ENCODE measurements at places on chromosomes 11 and 22.

DNA sequence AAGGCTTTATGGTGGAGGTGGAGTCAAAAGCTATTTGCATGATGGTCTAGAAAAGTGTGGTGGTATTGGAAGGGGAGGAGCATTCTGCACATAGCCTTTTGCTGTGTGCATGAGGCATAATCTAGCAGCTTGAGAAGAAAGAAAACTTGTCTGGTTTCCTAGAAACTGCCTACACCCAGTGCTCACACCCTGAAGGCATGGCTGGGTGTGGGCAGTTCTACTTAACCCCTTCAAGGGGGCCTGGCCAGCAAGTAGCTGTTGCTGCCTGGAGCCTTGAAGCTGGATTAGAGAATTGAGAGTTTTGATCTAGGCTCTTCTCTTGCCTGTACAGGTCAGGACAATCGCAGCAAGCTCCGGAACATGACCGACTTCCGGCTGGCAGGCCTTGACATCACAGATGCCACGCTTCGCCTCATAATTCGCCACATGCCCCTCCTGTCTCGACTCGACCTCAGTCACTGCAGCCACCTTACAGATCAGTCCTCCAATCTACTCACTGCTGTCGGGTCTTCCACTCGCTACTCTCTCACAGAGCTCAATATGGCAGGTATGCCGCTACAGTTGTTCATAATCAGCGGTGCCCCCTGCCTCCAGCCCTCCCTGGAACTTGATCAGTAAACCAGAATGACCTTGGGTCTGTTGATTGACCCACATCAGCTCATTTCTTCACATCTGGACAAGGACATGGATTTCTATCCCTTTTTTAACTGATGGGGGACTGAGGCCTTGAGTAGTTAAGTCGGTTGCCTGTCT lies 12.2 kb upstream of the GRK2 start:
- DNase-seq: no peak

- DNase-seq: no peak
Observed at GRCh38 chr11:126347751-126348668, 7.5 kb upstream of the ST3GAL4 start.

DNA sequence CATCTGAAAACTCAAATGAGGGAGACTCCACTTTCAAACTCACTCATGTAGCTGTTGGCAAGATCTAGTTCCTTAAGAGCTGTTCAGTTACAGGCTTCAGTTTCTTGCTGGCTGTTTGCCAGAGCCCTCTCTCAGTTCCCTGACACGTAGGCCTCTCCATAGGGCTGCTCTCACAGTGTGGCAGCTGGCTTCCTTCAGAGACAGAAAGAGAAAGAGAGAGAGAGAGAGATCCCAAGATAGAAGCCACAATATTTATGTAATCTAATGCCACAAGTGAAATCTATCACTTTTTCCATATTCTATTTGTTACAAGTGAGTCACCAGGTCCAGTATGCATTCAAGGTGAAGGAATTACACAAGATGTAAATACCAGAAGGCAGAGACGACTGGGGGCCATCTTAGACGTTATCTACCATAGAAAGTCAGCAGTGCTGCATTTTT lies 168.8 kb downstream of the RCN1 start:
- no peak for DNase-seq

- DNase-seq: no peak
Observed at GRCh38 chr11:129611661-129612446, 203.8 kb upstream of the TMEM45B start.

DNA sequence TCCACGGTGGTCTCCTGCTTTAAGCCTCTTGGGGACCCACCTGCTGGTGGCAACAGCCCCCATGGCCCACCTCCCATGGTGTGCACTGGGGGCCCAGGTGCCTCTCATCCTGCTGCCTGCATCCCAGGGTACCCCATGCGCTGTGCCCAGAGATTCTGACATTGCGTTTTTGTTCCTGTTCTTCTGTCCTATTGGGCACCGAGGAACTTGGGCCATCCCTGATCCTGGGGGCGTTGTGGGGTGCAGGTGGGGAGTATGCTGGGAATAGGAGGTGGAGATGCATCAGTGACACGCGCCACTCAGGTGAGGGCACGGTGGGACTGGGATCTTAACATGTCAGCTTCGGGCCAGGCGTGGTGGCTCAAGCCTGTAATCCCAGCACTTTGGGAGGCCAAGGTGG lies 12.4 kb upstream of the NAP1L4 start:
- DNase-seq: no peak

DNA sequence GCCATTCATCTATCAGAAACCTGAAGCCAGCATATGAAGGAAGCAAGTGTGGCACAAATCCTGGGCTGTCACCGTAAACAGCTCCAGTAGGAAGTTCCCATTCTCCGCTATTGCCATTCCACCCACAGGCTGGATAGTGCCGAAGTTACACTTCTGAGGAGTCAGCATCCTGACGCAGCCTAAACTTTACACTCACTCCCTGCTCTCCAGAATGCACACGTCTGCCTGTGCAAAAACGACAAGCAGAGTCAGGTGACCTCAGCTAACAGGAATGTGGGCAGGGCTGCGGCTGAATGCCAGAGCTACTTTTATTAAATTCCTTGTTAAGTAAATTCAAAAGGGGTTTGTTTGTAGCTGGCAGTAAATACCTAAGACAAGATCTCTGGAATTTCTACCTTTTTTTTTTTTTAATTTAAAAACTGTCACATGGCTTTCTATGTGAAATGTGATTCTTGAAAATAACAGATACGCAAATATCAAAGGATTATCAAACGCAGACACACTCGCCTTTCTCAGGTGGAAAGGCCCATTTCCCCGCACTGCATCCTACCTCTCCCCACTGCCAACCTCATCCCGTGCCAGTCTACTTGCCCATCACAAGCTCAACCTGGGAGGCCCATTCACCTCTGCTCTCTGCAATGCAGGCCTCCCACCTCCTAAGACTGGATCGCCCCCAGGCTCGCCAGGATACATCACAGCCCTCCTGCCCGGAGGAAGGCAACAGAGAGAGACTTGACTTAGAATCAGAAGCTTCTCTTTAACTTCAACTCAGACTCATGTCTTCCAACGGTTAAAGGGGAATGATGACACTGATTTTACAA lies 33.5 kb downstream of the NFRKB start:
- no peak for DNase-seq

GRCh38 chr22:42926104-42926503 lies 69.0 kb upstream of the ARFGAP3 start:
- DNase-seq: no peak

- no peak for DNase-seq
Observed at GRCh38 chr11:1171223-1171984, 13.7 kb downstream of the MUC5AC start.

DNA sequence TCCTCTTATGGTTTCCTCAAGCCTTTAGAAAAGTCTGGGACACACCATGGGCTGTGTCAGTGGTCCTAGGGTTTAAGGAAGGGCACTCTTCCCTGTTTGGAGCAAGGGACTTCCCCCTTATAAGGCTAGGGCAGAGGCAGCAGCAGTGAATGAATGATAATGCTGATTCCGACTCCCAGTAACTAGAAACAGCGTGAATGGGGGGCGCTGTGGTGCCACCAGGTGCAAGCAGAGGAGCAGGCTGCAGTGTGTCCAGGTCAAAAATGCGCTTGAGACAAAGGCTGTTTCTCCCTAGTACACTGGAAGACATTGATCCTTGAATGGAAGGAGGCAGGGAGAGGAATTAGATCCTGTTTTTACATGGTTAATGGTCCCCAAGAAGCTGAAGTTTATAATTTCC lies 11.6 kb upstream of the RIC3 start:
- no peak for DNase-seq

DNA sequence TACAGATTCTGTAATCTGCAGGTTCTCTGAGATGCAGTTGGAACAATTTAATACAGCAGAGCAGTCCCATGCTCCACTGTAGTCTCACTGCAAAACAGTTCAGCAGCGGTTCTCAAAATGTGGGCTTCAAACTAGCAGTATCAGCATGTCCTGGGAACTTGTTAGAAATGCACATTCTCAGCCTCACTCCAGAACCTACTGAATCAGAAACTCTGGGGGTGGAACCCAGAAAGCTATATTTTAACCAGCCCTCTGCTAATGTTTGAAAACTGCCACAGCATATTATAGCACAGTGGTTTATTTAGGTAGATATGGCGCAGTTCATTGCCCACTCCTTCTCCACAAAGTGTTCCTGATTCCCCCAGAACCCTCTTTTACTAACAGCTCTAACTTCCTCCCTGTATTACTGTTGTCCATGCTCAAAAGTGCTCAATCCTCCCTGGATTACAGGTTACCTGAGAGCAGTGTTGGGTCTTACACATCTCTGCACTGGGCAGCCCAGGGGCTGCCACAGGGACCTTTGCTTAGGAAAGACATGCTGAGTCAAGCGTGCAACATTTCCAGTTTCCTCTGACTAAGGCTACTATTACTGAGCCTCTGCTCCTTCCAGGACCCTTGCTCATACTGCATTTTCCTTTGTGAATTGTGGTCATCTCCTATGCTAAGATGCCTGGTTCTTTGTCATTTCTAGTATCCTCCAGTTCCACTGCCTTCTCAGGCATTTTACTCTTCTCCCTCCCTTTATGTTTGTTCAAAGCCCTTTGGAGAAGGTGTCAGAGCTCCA lies 7.7 kb upstream of the DGAT2 start:
- no peak for DNase-seq

DNA sequence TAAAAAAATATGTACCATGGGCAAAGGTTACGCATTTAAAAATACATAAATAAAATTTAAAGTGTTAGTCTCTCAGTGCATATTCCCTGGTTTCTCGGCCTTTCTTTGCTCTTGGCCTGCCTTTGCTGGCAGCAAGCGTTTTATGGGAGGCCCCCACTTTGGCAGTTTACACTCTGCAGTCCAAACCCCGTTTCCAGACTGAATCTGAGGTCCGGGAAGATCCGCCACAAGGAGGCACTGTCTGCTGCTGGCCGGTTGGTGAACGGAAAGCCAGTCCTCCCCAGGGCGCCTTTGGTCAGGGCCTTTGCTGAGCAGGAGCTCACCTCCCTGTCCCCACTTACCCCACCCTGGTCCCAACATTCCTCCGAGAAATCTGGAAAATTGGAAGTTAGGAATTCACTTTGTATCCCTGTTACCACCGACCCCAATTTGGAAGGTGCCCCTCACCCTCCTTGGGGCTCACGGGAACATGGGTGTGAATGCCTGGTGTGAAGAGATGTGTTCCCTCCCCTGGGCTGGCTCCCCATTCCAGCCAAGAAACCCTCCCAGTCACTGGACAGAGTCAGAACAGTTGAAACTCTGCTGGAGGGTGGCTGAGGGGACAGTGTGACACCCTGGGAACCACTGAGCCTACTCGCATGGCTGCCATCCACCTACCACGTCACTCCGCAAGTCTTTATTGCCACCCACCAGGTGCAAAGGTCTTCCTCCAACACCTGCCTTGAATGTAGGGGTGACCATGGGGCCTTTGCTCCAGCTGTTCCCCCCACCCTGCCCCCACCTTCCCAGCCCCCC lies 9.4 kb upstream of the SF1 start:
- peak; percentile 49 for DNase-seq

GRCh38 chr11:119316729-119317591 lies at the start of gene MCAM:
TSS of gene MCAM (minus strand) at chr11:119317130. CDS start at chr11:119317101, 29 bp downstream.
- DNase-seq: no peak

DNA sequence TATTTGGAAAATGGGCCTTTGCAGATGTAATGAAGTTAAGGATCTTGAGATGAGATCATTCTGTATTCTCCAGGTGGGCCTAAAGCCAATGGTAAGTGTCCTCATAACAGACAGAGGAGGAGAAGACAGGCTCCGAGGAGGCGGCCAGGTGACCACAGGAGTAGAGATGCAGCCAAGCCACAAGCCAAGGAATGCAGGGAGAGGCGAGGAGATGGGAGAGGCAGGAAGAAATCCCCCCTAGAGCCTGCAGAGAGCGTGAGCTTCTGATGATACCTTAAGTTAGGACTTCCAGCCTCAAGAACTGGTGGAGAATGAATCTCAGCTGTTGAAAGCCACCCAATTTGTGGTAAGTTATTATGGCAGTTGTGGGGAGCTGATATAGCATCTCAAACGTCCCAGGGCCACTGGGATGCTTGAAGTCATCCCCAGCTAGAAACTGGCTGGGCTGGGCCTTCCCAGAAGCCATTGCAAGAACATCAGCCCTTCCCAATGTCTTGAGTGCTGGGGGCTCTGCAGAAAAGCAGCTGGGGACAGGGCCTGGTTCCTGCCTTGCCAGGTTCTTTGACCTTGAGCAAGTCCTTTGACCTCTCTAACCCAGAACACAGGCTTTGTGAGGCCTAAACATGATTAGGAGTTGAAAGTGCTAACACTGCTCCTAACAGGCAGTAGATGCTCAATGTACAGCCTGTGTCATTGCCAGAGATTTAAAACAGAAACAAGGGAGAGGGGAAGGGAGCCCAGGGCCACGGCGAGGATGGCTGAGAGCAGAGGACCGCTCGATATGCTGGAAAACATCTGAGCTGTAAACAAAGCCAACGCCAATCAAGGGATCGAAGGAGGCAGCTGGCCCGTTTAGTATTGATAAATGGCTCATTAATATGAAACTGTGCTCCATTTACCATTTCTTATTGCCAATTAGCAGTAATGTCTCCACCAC lies 632.3 kb downstream of the TBC1D22A start:
- DNase-seq: no peak

GRCh38 chr11:65581928-65582327 lies 6.1 kb downstream of the EHBP1L1 start:
- DNase-seq: no peak

DNA sequence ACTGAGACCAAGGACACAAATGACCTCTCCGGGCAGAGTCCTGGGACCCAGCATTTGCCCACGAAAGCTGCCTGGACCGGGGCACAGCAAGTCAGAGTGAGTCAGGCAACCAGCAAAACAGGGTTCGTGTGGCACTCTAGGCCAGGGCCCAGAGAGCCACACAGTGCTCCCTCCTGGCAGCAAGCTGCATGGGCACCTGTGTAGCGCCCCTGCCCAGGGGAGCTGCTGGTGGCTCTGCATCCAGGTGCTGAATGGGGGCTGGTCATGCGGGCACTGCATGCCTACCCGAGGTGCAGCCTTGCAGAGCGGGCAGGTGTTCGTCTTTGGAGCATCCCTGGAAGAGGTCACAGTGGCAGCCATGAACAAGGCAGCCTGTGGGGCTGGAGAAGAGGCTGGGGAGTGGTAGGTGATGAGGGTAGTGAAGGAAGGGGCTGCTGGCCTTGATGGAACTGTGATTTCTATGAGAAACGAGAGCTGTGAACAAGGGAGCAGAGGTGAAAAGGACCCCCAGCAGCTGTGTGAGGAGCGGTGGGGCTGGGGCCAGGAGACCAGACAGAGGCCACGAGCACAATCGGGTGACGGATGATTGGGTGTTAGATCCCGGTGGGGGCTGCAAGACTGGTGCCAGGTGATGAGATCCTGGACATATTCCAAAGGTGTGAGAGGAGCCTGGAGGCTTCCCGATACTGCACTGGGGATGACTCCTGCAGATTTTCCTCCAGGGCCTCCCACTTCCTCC lies 63.3 kb downstream of the DGCR2 start:
- DNase-seq: no peak

Data from CD4-positive, alpha-beta T cell treated with Interleukin-6 at 100 ng/mL for 8 hours (primary cell).